ENCODE measurements at places on chromosomes 7 and 10. TPM values are rescaled to one million over a fixed set of nuclear protein-coding genes. Genes with fewer than 3 reads are reported as not detected.

- no peak for DNase-seq
Observed at GRCh38 chr7:48540746-48541145, 369.5 kb downstream of the ABCA13 start.

DNA sequence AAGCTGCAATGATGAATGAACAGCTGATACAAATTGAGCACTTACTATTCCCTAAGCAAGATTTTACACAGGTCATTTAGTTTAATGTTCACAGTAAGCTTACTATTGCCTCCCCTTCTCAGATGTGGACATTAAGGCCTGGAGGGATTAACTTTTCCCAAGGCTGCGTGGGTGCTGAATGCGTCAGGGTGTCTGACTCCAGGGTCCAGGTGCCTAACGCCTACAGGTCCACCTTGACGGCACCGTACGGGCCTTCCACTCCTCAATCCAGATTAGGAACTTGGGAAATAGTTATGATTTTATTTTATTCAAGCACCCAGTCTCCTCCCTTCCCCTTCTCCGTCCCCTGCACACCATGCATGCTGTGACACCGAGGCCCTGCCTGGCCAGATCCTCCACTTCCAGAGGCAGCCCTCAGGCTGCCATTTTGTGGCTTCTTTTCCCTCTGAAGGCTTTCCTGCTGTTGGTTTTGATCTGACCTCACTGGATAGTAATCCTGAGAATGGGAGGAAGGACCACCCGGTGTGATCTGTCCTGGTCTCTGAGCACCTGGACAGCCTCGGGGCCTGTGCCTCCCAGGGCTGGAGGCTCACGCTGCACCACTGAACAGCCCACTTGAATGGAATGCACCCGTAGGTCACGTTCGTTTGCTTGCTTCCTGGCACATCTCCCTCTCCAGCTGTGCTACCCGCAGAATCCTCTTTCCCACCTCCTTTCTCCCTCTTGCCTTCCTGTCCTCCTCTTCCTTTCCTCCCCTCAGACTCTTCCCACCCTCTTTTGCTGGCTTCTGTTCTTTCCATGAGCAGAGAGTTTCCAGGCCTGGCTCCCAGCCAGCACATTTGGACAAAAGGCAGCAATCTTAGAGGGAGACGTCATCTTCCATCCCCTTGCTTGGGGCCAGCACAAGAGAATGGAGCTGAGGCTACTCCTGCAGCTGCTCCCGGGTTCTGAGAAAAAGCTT lies 14.4 kb downstream of the DENND2A start:
- peak; percentile 99 for DNase-seq

GRCh38 chr7:142476077-142476476 lies 218.2 kb upstream of the PRSS58 start:
- DNase-seq: no peak

Gene ESYT2
- 46.9 TPM for polyA plus RNA-seq

Gene STK31
- polyA plus RNA-seq: 0.09 TPM

Data from AG04450 (cell line).